Effector CD8-positive, alpha-beta T cell (primary cell): ENCODE measurements at places on chromosomes 13 and 19.

- no peak for DNase-seq
Measured at GRCh38 chr13:20713014-20713376, 9.5 kb downstream of the IL17D start.

DNA sequence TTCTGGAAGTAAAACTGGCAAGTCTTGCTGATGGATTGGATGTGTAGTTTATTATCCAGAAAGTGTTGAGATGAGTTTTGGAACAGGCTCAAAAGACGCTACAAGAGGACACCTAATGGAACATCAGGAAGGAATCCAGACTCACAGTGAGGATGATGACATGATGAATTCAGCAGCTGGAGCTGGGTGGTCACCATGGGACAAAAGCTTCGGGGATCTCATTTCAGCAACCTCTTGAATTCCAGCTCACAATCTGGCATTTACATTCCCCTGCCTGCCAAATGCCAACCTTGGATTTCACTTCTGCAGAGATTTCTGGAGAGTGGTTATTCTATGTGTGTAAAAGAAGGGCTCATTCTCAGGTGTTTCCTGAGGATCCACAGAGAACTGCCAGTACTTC lies 288.0 kb upstream of the TMTC4 start:
- no peak for DNase-seq

- no peak for DNase-seq
Measured at GRCh38 chr13:93529961-93530360, 303.4 kb downstream of the GPC6 start.

- DNase-seq = no peak
Measured at GRCh38 chr13:68550330-68550729, 1320.2 kb upstream of the PCDH9 start.

GRCh38 chr13:111370147-111370546 lies 49.7 kb downstream of the TEX29 start:
- DNase-seq = no peak

DNA sequence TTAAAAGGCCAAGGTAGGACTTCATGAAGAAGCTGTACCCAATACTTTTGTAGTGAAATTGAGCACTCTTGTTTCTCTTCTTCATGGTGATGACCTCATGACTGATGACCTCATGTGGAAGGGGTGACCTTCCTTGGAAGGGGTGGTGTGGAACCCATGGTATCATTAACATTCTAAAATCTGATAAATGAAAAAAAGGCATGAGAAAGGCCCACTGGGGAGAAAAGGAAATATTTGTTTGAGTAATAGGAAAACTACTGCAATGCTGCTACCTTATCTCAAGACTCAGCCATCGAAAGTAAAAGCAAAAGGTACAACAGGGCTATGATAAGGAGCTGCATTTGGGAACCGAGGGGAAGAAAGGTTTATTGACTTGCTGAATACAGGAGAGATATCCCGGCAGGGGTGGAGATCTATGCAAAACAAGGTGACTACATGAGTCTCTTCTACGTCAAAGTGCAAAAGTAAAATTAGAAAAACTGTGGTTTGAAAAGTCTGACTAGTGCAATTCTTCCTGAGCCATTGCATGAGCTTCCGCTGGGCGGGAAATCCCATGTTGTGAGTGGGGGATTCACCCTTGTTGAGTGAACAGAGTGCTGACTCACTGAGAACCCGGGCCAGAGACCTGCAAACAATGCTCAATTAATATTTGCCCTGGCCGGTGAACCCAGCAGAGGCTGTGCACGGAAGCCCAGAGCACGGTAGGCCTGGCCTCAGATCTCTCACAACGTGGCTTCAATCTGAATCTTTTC lies 138.9 kb upstream of the RFC3 start:
- no peak for DNase-seq

- DNase-seq = no peak
Measured at GRCh38 chr19:52028780-52029123, 573 bp upstream of the ZNF614 start.

DNA sequence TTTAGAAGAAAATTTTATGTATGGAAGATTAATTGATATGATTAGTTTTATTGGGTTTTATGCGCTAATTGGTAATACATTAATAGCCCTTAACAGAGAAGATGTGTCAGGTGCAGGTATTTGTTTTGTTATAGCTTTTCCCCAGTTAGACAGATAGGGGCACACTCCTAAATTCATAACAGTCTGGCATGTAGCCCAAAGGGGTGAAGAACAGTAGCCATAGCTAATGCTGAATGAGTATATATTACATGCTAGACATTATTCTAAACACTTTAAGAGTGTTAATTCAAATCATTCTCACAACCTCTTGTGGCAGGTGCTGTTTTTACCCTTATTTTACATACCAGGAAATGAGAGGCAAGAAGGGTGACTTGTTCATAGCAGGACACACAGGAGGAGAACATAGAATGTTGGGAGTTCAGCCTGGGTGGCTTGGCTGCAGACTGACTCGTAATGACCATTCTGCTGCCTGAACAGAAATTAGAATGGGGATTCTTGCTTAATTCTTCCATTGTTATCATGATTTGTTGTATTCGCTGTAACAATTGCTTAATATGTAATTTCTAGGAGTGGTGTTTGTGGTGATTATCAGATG lies 20.1 kb downstream of the PCCA start:
- no peak for DNase-seq

- DNase-seq = no peak
Measured at GRCh38 chr13:45416516-45417128, 1.6 kb downstream of the SLC25A30 start.

GRCh38 chr13:111225810-111226546 lies 94.5 kb upstream of the TEX29 start:
- DNase-seq = no peak

DNA sequence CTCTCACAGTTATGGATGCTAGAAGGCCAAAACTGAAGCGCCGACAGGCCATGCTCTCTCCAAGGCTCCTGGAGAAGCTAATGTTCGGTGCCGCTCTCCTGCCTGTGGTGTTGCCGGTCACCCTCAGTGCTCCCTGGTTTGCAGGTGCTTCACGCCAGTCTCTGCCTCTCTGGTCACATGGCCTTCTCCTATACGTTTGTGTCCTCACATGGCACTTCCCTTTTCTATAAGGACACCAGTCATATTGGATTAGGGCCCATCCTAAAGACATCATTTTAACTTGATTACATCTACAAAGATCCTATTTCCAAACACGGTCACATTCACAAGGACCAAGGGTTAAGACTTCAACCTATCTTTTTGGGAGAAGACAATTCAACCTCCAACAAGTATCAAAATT lies 671.3 kb upstream of the ARGLU1 start:
- no peak for DNase-seq

DNA sequence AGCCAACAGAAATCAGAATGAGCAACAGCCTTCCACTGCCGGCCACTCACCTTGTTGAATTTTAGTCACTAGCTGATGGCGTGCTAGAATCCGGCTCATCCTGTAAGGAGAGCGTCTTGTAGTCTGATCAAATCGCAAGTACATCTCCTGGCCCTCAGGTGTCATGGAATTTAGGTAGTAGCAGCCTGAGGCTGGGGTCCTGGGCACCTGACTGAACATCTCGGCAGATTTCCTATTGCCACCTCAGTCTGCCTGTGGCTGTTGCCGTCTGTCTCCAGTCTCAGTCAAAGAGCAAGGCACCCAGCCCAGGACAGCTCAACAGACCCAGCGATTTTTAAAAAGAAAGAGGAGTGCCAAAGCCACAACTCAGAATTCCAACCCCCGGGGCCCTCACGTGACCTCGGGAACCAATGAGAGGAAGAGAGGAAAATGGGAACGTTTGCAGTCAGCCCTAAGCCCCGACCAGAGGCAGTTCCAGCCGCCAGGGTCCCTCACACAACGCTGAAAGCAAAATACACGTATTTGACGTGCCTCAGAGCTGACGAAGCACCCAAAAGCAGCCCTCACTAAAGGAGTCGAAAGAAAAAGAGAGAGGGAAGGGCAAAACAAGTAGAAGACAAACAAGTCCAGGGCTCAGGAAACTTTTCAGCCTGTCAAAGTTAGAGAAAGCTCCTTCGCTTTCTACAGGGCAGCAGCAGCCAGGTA lies at the start of gene STARD13:
Gene STARD13 (minus strand): TSS at position 336 of the 705 bp plus-strand sequence. CDS start 117 bp downstream, at position 219.
- DNase-seq = no peak

GRCh38 chr19:9354651-9355050 lies 8.2 kb upstream of the ZNF177 start:
- no peak for DNase-seq

- DNase-seq = no peak
Measured at GRCh38 chr13:100597253-100597652, 8.7 kb upstream of the GGACT start.

GRCh38 chr19:19049406-19049805 lies 14.4 kb upstream of the SLC25A42 start:
- DNase-seq = no peak

DNA sequence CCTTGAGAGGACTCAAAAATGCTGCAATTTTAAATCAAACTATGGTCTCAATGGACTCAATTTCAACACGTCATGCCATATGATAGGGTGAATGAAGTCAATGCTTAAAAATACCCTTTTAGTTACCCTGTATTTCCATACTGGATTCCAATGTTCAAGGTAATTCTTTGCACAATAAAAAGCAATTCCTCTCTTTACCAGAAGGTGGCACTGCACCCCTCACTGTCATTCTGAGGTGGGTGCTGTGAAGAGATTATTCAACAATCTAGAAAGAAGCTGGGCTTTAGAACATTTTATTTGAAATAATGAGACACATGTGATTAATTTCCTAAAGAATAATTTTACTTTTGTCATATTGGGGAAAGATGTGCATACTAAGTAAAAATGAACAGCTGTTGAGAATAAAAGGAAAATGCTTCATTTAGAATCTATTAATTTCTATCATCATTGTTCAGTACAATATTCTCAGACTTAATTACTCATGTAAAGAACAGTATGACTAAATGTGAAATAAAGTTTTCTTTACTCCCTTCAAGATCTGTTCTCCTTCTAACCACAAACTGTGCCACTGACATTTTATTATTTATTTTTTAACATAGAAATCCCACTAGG lies 789.1 kb downstream of the GPC5 start:
- no peak for DNase-seq

- DNase-seq = no peak
Measured at GRCh38 chr19:55441319-55441691, 1.8 kb downstream of the SHISA7 start.

DNA sequence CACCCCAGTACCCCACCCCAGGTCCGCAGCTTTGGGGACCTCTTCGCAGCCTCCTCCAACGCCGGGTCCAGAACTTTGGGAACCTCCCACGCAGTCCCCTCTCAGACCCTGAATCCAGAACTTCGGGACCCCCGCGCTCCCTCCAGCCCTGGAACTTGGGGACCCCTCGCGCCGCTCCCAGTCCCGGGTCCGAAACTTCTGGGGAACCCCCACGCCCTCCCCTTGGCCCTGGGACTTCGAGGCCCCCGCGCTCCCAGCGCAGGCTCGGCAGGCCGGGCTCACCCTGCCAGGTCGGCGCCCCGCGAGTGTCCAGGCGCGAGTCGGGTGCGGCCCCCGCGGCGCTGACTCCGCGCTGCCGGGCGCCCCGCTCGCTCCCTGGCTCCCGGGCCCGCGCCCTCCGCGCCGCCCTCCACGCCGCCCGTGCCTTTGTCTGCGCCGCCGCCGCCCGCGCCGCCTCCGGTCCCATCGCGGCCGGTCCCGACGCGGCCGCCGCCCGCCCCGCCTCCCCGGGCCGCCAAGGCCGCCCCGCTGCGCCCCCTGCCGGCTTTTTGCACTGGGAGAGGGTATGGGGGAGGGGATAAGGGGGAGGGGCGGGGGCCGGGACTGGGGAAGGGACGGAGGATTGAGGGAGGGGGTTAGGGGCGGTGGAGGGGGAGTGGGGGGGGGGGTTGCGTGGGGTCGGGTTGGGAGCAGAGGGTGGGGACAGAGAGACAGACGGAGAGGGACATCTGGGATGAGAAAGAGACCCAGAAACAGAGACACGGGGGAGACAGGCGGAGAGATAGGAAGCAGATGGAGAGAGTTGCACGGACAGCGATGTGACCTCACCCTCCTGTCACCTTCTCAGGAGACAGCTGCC lies at the start of gene HOMER3:
Gene HOMER3 (minus strand): TSS at position 449 of the 859 bp plus-strand sequence. CDS start 2,235 bp downstream, outside the sequence.
- DNase-seq = peak; percentile 66

- no peak for DNase-seq
Measured at GRCh38 chr19:45938733-45939319, 24.2 kb upstream of the NANOS2 start.

GRCh38 chr19:19487950-19488874 lies 27.1 kb downstream of the TSSK6 start:
- DNase-seq = no peak
